ENCODE measurements at places on chromosomes 1 and 21. TPM values are rescaled to one million over a fixed set of nuclear protein-coding genes. Genes with fewer than 3 reads are reported as not detected.

DNA sequence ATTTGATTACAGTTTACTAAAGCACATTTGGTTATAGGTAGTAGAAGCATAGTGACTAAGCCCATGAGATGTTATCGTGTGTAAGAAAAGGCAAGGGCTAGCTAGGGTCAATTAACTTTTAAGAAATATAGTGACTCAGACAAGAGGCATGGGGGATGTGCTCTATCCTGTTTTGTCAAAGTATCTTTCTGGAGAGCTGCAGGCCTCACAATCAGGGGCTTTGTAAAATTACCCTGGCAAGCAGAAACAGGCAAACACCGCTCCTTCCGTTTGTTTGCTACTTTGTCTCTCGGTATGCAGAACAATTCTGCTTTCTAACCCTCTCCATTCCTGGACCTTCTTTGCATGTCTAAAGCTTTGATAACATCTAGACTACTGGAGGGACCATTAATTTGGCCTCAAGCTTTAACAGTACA is 26.1 kb upstream of the ZNF697 start:
- no peak for DNase-seq

Gene PDZK1
- 179 TPM for polyA plus RNA-seq

Gene RPRD2
- polyA plus RNA-seq, result 56.5 TPM

DNA sequence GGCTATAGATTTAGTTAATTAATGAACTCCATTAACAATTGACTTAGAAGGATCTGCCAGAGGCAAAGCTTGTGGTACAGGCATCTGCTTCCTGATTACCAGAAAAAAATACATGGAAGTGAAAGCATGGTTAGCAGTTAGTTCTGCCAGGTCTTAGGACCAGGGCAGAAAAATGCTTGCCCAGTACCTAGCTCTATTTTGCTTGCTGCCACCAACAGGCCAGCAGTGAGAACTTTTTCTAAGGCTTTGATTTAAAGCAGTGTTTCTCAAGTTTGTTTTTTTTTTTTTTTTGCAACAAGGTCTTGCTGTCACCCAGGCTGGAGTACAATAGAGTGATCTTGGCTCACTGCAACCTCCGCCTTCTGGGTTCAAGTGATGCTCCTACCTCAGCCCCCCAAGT is 16.4 kb upstream of the MTF1 start:
- DNase-seq, result no peak
